Left ventricle myocardium superior (tissue), 1 donor: ENCODE measurements at places on chromosomes 3 and 15. TPM values are rescaled to one million over a fixed set of nuclear protein-coding genes. Genes with fewer than 3 reads are reported as not detected.
A peak's percentile ranks its signal among the peaks of the same experiment; 100 is the strongest.

GRCh38 chr3:53657651-53658050, 163.2 kb downstream of the CACNA1D start:
- no peak for DNase-seq

GRCh38 chr15:65595960-65596359, 15.0 kb downstream of the INTS14 start:
- DNase-seq = no peak

- DNase-seq = peak; percentile 40
Observed at GRCh38 chr3:128281461-128282367, 128.4 kb downstream of the EEFSEC start.

Gene HRG
- total RNA-seq = not detected

Gene POTEB2
- not detected for total RNA-seq

Gene ALDH1A3
- 6.8 TPM for total RNA-seq
